CD4-positive, alpha-beta T cell treated with Interleukin-21 for 1 hour (primary cell): ENCODE measurements at places on chromosomes 3 and 15.

DNA sequence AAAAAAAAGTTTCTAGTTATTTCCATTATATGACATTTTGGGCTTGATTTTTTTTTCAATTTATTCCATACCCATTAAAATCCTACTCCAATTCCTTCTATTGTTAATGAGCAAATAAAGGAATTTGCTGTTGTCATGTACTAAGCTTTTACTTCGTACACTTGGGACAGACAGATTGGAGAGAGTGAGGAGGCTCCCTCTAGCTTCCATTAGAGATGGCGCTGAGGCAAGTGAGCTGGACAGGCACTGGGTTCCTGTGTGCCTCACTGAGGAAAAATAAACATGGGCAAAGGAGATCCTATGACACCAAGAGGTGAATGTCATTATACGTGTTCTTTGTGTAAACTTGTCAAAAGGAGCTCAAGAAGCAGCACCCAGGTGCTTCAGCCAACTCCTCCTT lies 441.1 kb upstream of the MDFIC2 start:
- no peak for DNase-seq

DNA sequence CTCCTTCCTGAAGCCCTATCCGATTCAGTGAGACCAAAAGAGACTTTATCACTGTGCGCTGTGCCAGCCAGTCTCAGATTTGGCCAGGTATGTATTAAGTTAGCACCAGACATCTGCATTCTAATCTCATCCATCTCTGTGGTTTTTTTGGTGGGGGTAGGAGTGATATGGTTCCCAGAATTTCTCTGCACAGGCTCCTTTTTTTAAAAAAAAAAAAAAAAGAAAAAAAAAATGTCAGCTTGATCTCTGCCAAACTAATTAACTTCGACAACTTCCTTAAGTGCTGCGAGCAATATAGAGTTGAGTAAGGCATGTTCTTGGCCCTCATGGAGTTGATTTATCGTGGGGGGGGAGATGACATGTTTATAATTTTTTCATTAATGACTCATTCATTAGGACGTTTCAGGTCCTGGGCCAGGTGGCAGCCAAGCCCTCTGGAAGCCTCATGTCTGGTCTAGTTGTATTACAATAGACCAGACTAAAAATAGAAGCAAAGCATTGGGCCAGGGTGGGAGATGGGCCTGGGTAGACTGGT lies 12.9 kb downstream of the SLCO3A1 start:
- DNase-seq = peak; percentile 46

- no peak for DNase-seq
These were observed 16.1 kb upstream of the EBLN2 start for GRCh38 chr3:73045391-73045790.

GRCh38 chr3:168581771-168582225 lies 486.1 kb upstream of the GOLIM4 start:
- no peak for DNase-seq

DNA sequence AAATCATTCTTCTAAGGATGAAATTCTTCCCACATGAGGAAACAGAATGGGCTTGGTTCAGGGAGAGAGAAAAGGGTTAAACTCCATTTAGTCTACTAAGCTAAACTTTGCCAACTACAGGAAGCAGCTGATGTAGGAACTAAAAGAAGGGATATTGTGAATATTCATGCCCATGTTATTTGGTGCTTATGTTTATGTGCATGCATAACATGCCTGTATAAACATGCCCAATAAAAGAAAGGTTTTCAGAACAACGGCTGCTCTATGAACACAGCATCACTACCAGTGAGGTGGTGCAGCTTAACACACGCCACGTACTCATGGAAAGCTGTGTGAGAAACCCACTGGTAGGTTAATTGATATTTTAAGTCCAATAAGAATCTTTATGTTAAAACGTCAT lies 59.4 kb upstream of the VGLL4 start:
- DNase-seq = no peak

GRCh38 chr15:43887901-43888300 lies 61.1 kb downstream of the WDR76 start:
- DNase-seq = no peak

DNA sequence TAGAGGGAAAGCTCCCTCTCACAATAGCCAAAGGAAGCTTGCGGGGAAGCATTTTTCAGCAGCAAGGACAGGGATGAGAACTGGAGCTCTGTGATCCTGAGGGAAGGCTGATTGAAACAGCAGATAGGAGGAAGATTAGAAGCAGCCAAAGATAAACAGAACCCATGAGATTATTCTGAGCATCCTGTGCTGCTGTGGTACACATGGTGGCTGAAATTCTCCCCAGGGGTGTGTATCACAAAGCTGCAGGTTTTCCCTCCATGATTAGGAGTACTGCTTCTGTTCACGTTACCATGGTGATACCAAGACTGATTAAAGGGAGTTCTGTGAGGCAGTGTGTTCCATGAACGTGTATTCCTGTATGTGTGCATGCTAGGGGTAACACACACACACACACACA lies 30.3 kb upstream of the PSMD6 start:
- DNase-seq = no peak

- DNase-seq = no peak
These were observed 701 bp downstream of the EIF5A2 start for GRCh38 chr3:170907637-170908234.

GRCh38 chr3:181782306-181782954 lies 70.7 kb downstream of the SOX2 start:
- DNase-seq = no peak

- no peak for DNase-seq
These were observed 15.1 kb downstream of the TBC1D21 start for GRCh38 chr15:73888224-73889041.

DNA sequence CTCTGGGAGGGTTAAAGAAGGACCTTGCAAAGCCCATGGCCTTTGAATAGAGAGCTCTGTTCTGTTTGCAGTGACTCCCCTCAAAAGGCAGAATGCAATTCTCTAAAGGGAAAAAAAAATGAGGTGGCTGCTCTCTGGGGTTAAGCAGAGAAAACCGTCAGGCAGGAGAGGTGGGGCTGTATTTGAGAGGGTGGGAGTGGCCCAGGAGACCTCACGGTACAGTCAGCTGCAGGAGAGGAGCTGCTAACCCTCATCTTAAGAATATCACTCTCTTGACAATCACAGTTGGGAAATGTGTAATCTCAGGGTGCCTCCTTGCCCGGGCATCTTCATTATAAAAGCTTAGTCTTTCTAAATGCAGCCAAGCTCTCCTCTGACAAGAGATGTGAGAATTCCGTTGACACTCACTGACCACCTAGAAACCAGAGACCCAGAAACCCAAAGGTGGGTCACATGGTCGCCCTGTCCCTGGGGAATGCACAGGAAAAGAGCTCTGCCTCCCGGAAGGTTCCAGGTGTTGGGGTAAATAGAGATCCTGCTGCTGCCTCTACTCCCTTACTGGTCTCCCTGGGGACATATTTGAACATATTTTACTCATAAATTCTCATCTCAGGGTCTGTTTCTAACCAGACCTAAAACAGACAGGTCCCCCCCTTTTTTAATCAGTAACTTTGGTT lies 159.1 kb upstream of the CTDSPL start:
- DNase-seq = no peak

DNA sequence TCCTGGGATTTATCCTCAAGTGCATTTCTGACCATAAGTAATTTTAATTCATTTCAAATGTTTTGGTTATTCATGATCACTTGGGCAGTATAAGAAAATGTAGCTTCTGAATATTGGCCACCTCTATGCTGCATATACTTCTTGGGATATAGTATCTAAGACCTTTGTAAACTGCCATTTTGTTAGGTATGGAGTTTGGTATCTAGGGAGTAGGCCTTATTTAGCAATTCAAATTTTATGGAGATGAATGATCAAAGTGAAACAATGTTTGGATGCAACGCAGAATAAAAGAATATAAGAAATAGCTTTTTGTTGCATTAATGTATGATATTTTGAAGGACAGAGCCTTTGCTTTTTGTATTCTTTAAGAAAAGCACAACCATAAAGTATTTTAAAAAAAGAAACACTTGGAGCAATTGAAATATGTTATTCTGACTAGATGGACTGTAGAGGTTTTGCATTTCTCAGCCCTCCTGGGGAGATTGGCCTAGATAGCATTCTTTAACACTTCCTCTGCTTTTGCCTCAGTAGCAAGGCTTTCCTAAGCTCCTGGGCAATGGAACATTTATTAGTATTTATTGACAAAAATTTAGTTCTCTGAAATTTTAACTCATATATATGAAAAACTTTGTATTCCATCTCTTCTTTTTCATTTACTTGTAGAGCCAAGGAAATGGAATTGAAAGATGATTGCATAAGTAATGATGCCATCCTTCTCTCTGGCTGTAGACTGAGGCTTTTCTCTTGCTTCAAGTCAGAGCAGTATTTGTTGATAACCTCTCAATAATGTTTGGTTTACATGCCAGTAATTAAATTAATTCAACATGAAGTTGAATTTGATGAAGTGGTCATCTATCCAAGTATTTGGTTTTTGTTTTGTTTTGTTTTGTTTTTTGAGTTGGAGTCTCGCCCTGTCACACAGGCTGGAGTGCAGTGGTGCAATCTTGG lies 61.8 kb upstream of the UTS2B start:
- no peak for DNase-seq

GRCh38 chr3:30676424-30677346 lies 70.3 kb downstream of the TGFBR2 start:
- no peak for DNase-seq

DNA sequence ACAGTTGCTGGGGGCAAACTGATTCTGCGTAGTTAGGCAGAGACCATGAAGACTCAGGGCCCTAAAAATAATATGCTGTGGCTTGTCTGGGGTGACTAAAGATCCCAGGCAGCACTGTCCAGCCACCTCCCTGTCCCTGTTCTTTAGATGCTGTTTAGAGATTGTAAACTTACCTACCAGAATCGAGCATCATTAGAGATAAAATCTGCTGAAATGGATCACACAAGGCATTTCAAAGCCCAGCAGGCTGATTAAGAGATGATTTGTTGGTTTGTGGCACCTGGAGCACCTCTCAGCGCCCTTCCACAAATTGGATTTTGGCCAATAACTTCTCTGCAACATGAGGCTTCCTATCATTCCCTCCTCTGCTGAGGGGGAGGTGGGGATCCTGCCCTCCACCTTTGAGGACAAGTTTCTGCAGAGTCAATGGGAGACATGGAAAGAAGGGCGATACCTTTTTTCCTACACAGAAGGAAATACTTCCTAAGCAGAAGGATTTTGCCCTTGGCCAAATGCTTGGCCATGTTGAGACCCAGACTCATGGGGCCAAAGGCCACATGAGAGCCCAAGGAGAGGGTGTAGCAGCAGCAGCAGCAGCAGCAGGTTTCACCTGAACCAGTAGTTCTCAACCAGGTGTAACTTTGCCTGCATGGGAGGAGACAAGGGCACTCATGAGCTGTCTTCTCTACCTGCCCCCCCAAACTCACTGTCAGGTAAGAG lies 37.5 kb downstream of the SEMA5B start:
- DNase-seq = no peak
